Gastroesophageal sphincter (tissue), 4 donors: ENCODE measurements at places on chromosomes 2 and 18. TPM values are rescaled to one million over a fixed set of nuclear protein-coding genes. Genes with fewer than 3 reads are reported as not detected.

- no peak for ATAC-seq
Measured at GRCh38 chr18:77078690-77079070, 53.9 kb downstream of the MBP start.

The APLF gene
- total RNA-seq = 9.2 TPM

GRCh38 chr2:197453914-197454398 lies 604 bp downstream of the COQ10B start:
- peak; percentile 71 for ATAC-seq

The RUFY4 gene
- not detected for total RNA-seq

- no peak for ATAC-seq
Measured at GRCh38 chr2:57902578-57902977, 144.0 kb upstream of the VRK2 start.

GRCh38 chr2:60416221-60417008 lies 137.0 kb downstream of the BCL11A start:
- no peak for ATAC-seq

DNA sequence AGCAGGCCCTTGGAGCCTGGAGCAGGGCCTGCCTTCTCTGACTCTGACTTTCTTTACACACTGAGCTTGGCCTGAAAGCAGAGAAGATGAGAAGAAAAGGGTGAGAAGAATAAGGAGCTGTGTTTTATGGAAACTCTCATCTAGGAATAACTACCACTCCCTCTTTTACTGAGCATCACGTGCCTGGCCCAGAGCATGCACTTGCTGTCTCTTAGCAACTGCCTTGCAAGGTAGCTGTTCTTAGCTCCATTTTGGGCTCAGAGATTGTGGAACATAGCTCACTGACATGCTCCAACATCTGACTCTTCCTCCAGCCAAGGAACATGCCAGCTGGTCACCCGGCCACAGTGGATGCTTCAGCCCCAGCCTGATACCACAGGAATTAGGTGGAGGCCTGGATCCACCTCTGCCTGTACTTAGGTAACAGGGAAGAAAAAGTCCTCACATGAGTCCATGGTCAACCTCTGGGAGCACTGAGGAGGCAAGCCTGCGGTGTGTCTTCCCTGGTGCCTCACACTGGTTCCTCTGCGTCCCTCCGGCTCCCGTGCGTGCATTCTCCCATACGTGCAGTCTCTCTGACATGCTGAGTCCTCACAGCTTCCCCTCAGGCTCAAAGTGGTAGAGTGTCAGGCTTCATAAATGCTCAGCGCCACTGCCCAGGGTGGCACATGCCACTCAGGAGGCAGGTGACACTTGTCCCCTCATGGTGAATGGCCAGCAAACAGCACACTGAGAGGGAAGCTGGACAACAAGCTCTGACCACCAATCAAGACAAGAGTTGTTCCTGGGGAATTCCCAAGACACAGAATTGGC lies 35.7 kb downstream of the AMER3 start:
- no peak for ATAC-seq

GRCh38 chr18:55245211-55245614 lies 286.0 kb upstream of the CCDC68 start:
- no peak for ATAC-seq

- no peak for ATAC-seq
Measured at GRCh38 chr2:172013396-172013795, 13.6 kb downstream of the METAP1D start.

The ORMDL1 gene
- total RNA-seq = 43.6 TPM

GRCh38 chr2:28296243-28296642 lies 96.4 kb upstream of the FOSL2 start:
- ATAC-seq = no peak

DNA sequence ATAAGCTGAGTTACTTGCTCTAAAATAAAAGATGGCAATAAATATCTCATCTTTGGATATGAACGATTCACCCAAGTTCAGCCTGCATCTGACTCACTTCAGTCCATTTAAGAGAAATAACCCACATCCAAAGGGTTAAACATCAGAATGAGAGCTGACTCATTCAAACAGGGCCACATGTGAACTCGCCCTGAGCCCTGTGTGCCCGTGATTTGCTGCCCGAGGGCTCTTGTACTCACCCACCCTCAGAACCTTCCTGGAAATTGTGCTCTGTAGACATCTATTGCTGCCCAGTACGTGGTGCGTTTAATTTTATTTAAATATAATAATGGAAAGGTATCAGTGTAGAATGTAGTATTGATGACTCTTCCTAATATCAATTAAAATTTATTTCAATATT lies 66.9 kb upstream of the RBM44 start:
- ATAC-seq = peak; percentile 56

The TMEM163 gene
- 0.27 TPM for total RNA-seq

GRCh38 chr2:98346311-98347236 lies at the start of gene CNGA3:
TSS of gene CNGA3 (plus strand) at chr2:98346456. CDS start at chr2:98369976, 23,520 bp downstream.
- ATAC-seq = no peak

GRCh38 chr2:26630669-26631360 lies 10.4 kb downstream of the CIB4 start:
- ATAC-seq = no peak

- ATAC-seq = no peak
Measured at GRCh38 chr2:2795438-2796091, 464.5 kb upstream of the MYT1L start.

The RNU2-63P gene
- total RNA-seq = not detected

DNA sequence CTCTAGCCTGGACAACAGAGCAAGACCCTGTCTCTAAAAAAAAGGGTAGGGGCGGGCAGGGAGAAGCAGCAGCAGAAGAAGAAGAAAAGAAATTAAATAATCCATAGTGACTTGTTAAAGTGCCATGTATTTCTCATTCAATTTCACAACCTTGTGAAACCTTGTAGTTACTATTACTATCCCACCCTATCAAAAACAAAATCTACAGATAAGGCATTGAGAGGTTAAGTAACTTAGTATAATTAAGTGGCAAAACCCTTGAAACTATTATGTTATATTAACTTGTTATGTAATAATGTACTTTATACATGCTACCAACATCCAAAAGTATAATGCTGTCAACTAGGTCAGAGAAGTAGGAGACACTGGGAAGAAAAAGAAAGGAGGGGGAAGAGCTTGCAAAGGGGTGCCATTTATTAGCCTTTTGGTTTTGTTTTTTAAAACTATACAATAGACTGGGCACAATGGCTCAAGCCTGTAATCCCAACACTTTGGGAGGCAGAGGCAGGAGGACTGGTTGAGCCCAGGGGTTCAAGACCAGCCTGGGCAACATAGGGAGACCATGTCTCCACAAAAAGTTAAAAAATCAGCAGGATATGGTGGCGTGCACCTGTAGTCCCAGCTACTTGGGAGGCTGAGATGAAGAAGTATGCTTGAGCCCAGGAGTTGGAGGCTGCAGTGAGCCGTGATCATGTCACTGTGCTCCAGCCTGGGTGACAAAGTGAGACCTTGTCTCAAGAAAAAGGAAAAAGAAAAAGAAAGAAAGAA lies 11.3 kb downstream of the TLK1 start:
- ATAC-seq = no peak

DNA sequence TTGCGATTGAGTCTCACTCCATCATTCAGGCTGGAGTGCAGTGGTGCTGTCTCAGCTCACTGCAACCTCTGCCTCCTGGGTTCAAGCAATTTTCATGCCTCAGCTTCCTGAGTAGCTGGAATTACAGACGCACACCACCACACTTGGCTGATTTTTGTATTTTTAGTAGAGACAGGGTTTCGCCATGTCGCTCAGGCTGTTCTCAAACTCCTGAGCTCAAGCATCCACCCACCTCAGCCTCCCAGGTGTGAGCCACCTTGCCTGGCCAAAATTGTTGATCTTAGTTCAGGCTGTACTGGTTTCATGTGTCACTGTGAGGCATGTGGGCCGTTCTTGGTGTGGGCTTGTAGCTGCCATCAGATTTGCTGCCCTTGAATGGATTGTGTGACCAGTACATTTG lies 18.1 kb downstream of the CD8A start:
- ATAC-seq = no peak

DNA sequence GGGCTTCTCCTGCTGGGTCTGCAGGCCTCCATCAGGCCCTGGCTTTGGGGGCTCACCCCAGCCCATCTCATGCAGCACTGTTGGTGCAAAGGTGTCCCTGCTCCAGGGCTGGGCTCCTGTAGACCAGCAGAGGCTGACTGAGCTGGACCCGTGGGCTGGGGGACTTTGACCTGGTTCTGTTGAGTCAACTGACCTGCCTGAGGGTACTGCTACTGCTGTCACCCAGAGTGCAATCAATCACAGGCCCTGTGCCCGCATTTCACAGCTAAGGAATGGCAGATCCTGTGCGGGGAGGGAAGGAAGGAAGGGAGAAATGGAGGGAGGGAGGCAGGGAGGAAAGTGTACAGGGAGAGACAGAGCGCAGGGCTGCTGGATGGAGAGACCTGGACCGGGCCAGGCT lies 136.8 kb downstream of the TPO start:
- ATAC-seq = no peak

DNA sequence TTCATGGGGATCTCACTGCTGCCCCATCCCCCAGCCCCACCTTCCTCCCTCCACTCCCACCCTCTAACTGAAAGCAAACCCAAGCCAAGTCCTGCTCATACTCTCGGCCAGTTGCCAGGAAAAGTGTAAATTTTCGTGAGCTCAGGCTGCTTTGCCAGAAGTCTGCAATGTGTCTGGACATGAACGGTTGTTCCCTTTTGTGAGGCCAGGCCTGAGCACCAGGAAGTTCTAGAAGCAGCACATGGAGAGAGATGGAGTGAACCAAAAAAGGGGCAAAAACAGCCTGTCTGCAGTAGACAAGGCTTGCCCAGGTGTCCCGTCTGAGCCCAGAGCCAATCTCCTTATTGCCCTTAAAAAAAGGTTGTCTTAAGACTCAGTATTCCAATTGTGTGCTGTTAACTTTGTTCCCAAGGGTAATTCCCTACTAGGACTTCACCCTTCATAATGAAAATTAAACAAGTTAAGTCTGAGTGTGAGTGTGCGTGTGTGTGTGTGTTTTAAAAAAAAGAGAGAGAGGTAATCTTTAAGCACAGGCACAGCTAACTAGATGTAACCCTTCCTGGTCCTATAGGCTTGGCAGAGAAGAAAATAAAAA lies 247.1 kb downstream of the BCL11A start:
- ATAC-seq = peak; percentile 7

DNA sequence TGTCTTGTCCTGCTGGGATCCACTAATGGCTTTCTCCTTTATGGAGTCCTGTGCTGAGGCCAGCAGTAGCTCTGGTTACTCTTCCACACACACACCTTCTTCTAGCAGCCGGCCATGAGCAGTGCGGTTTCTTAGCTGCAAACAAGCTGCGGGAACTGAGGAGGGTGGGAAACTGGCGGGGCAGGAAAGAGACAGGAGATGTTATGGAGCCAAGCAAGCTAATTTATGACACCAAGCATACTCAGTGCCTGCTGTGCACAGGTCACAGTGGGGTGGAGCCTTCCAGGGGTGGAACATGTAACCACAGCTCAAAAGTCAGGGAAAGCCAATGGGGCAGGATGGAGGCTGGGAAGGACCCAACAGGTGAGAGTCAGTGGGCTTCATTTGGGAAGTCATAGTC lies 180.8 kb downstream of the FAM210A start:
- ATAC-seq = no peak

DNA sequence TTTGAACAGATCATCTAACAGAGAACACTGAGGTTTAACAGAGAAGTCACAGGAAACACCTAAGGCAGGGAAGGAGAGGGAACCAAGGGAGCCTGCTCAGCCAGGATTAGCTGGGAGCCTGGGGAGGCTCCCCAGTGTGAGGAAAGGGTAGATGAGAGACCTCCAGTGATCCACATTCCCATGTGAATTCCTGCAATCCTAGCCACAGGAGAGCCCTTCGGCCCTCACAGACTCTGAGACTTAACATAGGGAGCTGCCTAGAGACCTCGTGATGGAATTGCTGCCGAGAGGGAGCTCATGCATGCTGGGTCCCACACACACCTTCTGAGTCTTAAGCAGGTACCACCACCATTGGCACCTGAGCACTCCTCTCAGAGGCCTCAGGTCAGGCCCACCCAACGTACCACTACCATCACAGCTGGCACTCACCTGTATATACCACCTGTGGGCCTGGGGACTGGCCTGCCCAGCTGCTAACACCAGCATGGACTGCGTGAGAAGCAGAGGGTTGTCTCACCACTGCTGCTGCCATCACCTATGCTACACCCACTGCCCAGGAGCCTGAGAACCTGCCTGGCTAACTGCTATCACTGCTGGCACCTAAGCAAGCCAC lies 225.9 kb upstream of the RASGRP3 start:
- no peak for ATAC-seq

DNA sequence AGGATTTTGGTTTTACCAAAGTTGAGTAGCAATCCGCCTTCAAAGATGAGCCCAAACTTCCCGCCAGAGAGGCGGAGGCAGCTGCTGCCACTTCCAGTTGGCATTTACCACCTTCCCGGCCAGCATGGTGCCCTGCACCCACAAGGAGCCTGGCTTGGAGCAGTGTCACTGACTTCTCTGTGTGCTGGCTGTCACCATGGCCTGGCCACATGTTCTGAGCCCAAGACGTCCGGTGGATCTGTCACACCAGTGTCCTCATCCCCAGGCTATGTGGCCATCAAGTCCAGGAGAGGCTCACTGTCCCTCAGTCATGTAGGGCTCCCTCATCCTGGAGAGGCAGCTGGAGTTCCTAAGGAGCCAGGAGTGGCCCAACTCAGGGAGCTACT lies 100.6 kb downstream of the ACKR3 start:
- no peak for ATAC-seq

DNA sequence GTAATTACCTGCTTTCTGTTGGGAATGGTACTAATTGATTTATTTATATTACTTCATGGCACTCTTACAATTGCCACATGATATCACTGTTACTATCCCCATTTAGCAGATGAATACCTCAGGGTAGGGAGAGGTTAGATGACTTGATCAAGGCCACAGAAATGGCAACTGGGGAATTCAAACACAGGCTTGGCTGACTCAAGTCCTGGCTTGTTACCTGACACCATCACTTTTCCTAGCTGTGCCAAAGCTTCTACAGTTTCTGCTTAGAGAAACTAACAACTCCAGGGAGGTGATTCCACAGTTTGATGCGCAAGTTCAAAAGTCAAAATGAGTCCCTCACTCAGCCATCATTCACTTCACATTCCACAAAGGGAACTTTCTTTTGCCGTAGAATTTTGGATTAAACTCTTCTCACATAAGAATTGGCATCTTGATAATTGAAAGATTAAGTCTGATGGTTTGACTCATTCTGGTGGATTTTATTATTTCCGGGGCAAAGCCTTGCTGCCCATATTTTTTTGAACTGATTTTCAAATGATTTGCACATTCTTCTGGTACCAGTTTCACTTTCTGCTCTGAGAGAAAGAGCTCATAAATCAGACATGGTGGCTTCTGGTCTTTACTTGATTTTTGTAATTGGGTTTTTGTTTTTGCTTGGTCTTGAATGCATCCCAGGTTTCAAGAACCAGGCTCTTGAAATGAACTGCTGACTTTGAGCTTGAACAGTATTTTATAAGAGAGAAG lies 656.8 kb downstream of the BCL11A start:
- ATAC-seq = no peak

DNA sequence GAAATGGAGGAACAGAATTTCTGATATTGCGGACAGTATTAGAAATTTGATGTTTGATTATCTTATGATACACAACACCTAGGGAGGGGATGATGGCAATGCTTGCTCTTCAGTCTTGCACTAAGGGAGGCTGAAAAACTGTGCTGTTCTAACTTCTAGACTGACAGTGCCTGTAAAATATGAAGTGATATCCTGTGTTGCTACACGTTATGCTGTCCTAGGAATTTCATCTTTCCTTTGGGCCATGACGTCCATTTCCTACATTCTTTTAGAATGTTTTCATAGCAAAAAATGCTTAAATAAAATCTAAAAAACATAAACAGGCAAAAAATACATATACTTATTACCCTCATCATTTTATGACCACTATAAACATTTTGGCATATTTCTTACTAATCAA lies 55.3 kb downstream of the OSBPL1A start:
- ATAC-seq = no peak

GRCh38 chr2:176356251-176356650 lies 87.0 kb downstream of the MTX2 start:
- ATAC-seq = no peak
